OCI-LY7 (cell line): ENCODE measurements at places on chromosomes 7 and 10. TPM values are rescaled to one million over a fixed set of nuclear protein-coding genes. Genes with fewer than 3 reads are reported as not detected.

Gene AKR1C4
- total RNA-seq: not detected in 2 replicates

Gene SPDYE2B
- not detected in 2 replicates for total RNA-seq

DNA sequence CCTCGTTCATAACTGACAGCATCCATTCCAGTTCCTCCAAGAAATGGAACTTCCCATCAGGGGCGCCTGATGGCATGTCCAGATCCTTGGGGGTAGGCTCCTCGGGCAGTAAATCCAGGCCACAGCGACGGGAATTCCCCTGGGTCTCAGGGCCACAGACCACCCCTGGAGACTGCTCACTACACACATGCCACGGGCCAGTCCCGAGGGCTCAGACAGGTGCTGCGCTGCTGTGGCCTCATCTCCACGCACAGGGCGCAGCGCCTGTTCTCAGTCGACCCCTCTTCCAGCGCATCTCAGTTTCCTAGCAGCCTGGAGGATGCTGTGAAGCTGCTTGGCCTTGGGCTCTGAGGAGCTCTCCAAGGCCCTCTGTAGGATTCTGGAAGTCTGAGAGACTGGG, 473.5 kb upstream of the FOXK1 start:
- no peak for DNase-seq

GRCh38 chr10:96225119-96225518, 46.2 kb downstream of the BLNK start:
- no peak for DNase-seq

- peak; percentile 78 for DNase-seq
Measured at GRCh38 chr7:27689591-27690164, 27.0 kb upstream of the HIBADH start.

DNA sequence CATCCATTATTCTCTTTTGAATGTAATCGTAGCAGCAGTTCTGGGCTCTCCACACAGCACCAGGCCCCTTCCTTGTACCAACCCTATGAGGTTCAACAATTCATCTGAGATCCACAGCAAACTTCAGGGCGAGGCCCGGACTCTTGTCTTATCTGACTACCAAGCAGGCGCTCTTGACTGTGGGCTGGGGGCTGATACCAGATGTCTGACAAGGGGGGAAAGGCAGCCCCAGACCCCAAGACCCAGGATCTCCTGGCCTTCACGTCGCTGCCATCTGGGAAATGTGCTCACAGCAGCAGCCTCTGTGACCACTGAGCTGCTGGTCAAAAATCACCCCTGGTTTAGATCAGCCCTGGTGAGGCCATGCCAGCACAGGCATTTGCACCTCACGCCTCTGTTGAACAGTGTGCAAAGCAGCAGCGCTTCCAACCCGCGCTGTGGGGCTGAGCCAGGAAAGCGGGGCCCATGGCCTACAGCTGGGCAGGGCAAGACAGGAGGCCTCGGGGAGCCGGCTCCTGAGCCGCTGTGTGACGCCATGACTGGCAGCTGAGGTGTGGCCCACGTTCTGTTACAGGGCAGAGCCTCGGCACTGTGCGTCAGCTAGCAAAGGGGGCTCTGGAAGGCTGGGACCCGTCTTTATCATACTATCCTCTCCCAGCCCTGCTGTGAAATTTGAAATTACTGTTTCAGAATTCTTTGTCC, 143.9 kb downstream of the PAXIP1 start:
- no peak for DNase-seq

- no peak for DNase-seq
Measured at GRCh38 chr10:124256151-124256550, 162.6 kb downstream of the OAT start.

GRCh38 chr10:20407357-20407756, 489.8 kb downstream of the NEBL start:
- no peak for DNase-seq

DNA sequence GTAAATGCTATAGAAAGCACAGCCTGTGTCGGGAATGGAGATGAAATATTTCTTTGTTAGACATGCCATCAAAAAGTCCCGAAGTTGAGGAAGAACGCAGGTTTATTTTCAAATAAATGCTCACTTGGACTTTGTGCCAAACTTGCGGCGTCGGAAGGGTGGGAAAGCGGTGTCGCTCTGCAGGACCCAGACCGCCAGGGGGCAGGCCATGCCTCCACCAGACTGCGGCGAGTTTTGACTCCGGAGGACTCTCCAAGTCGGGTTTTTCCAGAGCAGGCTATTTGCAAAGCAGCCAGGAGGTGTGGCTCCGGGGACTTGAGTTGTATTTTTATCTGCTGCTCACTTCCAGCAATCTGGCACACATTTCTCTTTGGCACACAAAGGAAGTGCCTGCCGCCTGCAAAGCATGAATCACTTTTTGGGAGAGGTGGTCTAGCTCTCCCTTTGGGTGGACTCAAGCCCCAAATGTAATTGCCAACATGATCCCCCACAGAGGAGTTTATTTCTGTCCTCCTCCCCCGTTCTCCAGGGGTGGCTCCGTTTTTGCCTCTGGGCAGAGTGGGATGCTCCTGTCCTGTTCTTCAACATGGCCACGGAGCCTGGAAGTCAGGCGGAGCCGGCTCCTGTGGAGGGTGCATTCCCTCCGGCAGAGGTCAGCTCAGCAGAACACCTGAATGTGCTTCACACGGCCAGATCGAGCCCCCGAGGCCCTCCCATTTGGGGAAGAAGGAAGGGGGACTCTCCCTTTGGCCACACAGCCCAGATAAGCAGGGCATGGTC, 82.3 kb upstream of the GPR26 start:
- no peak for DNase-seq

GRCh38 chr10:102231357-102232318, 5.5 kb downstream of the ELOVL3 start:
- DNase-seq: peak; percentile 37
